ENCODE measurements at places on chromosomes 5 and 9.

DNA sequence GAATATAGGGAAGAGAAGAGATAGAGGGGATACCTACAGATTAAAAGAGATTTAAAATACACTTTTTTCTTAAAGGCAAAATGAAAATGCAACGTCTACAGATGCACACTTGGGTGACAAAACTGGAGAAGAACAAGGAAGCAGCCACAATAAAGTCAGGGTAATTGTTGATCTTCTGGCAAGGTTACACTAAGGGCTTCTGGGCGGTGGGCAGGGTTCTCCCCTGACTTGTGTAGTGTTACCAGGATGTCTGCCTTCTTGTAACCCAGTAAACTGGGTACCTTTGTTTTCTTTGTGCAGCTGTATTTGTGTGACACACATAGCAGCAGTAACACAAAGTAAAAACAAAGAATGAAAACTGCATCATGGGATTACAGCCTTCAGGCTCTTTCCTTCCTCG, 37.8 kb downstream of the EPB41L4B start:
- no peak for DNase-seq

DNA sequence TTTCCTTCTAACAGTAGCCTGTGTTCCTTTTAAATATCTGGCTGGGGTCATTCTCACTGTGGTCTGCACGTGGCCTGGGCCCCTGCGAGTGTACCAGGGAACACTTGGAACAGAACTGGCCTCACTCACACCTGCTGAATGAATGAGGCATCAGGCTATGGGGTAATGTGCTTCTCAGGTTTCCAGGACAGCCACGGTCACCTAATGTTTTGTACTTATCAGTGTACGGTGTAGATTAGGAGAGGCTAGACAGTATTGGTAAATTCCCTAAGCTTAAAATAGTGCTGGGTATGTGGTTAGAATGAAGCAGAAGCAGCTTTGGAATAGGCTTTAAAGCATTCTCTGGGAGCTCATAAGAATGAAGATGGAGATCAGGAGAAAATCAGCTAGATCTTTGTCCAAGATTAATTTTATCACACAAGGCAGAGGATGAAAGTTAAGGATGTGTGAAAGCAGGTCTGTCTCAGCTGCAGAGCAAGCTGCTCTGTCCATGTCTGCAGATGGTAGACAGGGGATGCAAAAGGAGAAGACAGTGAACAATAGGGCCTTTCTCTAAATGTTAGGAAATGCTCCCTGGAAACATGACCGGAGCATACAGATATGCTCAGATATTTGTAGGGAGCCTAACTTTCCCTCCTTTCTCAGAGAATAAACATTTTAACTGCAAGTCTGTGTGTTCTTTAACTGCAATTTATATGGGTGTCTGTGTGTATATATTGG, 267.5 kb downstream of the NR3C1 start:
- DNase-seq = no peak

DNA sequence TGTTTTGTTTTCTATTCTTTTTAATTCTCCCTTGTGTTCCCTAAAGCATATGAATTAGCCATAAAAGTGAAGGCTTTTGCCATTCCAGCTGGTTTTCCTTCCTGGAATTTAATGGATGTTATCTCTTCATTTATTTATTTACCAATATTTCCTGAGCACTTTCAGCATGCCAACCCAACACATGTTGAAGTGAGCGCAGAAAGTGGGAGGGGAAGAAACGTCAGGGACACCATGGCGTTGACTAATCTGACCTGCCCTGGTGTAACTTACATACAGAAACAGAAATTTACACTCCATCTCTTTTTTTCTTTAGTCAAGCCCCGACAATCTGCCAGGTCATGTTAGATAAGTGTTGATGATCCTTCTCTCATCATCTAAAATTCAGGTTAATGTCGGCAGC, 247.5 kb downstream of the PCSK5 start:
- no peak for DNase-seq

DNA sequence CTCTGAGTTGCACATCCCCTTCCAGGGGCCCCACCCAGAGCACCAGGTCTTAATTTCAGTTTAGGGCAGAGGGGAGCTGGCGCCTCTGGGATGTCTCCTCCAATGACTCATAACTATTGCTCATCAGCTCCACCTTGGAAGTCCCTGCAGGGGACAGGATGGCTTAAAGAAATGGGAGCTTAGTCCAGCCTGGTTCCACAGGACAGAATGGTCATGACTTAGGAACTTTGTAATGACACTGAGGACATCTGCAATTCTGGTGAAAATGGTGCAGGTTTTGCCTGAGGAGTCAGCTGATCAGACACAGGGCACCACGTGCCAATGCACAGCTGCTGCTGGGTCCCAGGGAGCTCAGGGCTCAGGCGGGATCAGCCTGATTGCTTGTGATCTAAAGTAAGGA, 16.4 kb upstream of the PPP1R26 start:
- DNase-seq = no peak

DNA sequence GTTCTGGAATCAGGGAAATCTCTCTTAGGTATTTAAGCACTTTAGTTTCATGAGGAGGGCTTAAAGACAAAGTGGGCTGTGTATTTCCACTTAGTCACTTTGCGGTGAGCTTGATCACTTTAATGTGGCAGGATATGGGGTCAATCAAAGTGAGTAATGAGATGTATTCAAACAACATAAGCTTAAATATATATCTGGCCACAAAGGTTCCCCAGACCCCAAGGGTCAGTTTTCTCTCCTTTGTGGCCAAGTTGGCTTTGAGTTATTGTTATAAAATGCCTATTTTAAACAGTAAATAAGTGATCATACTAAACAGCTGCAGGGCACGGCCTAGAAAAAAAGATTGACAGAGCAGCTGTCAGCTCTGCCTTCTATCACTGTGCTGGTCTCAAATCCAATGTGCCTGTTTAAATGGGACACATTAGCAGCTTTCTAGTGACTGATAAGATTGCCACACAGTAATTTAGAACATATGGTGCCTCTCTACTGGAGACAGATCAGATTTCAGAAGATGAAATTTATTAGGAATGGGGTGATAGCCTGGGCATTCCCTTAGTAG, 363.9 kb downstream of the AGTPBP1 start:
- no peak for DNase-seq

DNA sequence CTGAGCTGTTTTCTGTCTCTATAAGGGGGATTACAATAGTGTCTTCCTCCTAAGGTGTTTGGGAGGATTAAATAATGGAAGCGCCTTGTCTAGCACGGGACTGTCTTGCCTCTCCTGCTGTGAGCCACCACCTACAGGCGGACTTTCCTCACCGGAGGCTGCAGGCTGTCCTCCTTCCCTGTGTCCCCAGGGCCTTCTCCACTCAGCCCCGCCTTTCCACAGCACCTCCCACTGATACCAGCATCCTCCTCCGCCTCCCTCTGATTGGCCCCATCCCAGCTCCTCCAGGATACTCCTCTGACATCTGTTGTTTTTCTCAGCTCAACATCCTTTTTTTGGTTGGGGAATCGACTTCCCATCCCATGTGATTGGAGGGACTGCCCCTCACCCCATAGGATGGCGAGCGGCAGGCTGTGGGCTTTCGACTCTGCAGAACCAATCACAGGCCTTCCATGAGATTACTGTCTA, 851 bp upstream of the ZDHHC12 start:
- DNase-seq = no peak

DNA sequence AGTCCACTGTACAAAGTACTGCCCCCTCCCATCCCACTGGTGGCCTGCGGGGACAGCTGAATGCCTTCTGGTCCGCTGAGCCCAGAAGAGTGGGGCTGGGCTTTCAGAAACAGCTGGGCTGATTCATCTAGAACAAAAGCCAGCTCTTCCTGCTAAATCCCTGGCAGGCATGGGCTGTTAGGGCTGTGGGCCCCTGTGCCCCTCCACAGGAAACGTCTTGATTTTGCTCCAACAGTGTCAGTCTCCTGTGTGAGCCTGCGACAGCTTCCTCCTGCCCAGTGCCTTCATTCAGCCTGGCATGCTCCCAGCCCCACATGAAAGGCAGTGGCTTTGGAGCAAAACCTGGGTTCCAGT, 6.9 kb upstream of the GSN start:
- no peak for DNase-seq
